Nucleus accumbens (tissue), 56 donors: ENCODE measurements at places on chromosomes 1 and 21.

DNA sequence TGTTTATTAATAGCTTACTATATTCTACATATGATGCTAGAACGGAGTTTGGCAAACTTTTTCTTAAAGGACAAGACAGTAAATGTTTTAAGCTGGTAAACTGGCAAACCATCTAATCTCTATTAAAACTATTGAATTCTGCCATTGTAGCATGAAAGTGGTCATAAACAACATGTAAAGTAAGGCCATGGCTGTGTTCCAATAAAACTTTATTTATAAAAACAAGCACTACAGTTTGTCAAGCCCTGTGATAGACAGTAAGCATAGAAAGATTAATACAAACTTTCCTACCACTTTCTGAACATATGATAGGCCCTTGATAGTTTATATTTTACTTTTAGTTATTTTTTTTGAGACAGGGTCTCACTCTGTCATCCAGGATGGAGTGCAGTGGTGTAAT lies 22.4 kb downstream of the PEA15 start:
- no peak for DNase-seq

DNA sequence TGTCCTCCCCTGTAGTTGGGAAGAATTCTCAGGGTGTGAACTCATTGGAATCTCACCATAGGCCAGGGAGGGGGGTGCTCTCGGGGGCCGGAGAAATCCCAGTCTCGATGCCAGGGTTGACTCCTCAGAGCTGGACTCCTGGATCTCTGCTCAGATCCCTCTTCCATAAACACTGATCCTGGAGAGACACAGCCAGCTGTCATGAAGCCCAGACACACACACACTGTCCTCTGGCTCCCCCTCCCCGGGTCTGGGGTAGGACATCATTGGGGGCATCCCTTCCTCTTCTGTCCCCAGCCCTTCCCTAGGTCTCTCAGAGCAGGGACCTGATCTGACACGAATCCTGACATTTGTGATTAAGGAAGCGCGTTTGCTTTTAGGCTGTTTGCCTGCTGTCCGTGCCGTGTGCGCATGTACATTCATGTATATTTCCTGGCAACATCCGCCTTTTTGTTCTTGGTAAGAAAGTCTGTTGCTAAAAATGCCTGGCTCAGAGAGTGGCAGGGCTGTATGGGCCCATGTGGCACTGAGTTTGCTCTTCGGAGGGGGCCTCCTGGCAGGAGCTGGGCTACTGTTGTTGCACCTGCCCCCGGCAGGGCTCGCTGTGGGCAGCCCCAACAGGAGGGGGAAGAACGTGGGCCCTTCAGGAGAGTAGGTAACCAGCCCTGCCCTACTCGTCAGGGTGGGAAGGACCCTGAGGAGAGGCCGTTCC lies 45.4 kb upstream of the SELENON start:
- no peak for DNase-seq

DNA sequence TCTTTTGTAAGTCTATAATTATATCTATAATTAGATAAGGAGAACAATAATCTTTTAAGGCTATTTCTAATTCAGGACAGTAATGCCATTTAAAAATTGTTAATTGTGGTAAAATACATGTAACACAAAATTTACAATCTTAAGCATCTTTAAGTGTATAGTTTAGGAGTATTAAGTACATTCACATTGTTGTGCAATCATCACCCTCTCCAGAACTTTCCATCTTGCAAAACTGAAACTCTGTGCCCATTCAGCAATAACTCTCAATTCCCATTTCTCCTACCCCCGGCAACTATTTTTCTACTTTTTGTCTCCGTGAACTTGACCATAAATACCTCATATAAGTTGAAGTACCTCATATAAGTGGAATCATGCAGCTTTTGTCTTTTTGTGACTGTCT lies 93.9 kb upstream of the KCNA3 start:
- DNase-seq = no peak

GRCh38 chr1:226132728-226133503 lies 53.6 kb downstream of the ACBD3 start:
- DNase-seq = no peak
